ENCODE measurements at places on chromosomes 11 and 22. TPM values are rescaled to one million over a fixed set of nuclear protein-coding genes. Genes with fewer than 3 reads are reported as not detected.

The IFITM10 gene
- not detected for total RNA-seq

The RHOD gene
- 2.1 TPM for total RNA-seq

The ZMAT5 gene
- total RNA-seq, result 26.2 TPM

The RIMBP3B gene
- 0.63 TPM for total RNA-seq

The SLC5A1 gene
- not detected for total RNA-seq

The OR10D3 gene
- total RNA-seq, result not detected

DNA sequence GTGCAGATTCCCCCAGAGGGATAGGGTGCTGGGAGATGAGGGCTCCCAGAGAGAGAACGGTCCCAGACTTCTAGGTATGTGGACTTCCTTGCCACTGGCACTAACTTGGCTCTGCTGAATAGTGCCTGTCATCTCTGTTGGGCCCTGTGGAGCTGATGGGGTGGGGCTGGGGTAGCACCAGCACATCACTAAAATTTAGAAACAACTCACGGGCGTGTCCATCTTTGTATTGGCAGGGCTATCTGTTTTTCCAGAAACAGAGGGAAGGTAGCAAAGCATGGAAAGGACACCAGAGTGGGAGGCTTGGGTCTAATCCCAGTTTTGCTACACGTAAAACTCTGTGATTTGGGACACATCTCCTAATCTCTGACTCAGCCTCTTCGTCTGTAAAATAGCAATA is 25.8 kb downstream of the SWAP70 start:
- DNase-seq, result no peak

DNA sequence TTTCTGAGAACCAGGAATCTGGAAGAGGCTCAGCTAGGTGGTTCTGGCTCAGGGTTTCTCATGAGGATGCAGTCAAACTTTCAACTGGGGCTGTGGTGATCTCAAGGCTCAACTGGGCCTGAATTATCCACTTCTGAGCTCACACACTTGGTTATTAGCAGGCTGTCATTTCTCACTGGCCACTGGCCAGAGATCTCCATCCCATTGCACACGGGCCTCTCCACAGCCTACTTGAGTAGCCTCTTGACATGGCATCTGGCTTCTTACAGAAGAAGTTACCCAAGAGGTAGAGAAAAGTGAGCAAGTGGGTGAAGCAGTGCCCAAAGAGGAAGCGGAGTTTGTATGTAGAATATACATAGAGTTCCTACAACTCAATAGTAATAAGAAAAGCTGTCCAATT is 16.0 kb downstream of the CALCA start:
- no peak for DNase-seq

DNA sequence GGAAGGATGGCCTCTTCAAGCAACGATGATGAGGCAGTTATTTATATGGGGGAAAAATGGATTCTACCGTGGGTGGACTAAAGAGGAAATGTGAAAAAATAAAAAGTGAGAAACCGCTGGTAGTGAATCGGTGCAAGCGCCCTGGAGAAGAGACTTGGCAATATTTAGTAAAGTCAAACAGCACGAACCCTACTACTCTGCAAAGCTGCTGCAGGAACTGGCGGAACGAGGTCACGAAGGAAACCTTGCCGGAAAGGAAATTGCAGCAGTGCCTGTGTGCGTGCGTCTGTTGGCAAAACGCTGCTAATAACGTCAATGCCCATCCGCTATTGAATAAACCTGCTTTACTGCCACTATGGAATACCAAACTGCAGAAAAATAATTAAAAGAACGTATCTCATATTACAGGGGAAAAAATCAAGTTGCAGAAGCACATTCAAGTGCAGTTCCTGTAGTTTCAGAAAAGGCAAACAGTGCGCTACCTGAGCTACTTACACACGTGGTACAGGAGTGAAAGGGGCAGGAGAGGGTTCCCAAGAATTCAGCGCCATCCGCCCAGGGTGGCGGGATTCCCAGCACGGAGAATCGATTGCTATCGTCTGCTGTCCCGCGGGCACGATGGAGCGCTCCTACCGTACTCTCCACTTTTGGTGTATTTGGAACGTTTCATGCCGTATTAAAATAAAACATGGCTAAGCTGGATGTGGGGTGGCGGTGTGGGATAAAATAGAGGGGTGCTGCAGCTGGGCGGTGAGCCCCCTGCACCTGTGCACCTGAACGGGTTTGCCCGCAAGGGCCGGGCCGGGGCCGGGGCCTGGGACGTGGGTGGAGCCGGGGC is 585 bp upstream of the NADSYN1 start:
- no peak for DNase-seq

- no peak for DNase-seq
Measured at GRCh38 chr11:57224537-57224936, 12.5 kb downstream of the APLNR start.

DNA sequence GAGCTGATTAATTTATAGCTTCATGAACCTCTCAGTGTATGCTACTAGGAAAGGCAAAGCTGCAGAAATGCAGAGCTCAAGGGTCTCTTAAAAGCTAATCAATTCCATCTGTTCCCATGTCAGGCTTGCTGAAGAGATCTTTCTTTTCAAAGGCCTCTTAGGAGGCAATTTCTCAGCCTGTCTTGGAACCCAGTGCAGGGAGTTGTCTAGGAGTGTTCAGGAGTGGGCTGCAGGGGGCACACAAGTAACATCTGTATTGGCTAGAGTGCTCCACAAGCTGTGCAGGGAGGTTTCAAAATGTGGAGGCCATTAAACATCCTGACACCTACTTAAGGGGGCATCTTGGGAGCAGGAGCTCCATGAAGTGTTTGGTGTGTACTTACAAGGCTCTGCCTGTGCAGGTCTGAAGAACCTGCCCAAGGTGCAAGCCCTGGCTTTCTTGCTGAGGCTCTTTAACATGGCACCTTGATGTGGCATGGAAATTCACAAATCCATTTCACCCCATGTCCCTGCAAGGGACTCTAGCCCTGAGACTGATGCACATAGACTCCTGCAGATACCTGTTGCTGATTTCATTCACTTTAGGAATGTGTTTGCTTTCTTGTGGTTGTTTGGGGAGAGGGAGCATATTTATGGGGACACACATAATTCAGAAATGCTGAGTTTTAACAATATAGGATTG is 134.7 kb downstream of the ME3 start:
- DNase-seq, result no peak

DNA sequence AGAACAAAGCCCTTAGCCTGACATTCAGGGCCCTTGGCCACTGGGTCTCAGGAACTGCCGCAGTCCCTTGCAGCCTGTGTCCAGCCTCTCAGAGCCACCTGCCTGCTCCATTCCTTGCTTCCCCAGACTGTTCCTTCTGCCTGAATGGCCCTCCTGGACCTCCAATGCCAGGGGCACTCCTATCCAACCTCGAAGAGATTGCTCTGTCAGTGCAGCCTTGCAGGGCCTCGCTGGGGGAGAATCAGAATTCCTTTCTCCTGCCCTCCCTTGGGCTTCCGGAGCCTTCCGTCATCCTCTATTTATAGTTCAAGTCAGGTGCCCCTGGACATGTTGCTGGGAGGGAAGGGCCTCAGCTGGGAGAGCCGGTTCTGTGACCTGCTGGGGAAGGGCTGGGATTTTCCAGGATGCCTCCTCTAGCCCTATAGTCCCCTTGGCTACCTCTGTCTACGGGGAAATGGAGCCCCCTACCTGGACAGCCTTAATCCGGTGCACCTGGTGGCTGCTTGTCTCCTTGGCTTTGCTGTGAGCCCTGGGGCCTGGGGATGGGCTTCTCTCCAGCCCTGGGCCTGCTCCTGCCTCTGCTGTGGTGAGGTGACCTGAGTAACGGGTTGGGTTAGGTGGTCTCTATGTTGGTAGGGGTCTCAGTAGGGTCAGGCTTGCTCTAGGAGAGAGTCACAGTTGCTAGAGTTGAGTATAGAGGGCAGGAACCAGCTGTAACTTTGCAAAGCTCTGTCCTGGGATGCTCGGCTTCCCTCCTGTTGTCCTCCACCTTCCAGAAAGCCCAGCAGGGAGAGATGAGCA is 45.9 kb upstream of the SYT7 start:
- no peak for DNase-seq

DNA sequence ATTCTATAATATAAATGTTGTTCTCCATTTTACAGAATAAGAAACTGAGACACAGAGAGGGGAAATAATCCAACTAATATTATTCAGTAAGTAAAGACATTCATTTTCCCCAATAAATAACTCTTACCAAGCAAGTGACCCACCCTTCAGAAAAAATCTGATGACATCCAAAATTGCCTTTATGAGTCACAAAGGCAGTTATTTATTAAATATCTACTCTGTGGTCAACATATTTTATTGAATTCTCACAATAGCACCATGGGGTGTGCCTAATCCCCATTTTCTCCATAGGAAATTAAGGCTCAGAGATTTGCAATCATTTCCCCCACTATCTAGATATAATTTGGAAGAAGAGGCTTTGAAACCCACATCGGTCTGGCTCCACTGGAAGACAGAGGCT is 161.5 kb upstream of the ISX start:
- DNase-seq, result no peak

DNA sequence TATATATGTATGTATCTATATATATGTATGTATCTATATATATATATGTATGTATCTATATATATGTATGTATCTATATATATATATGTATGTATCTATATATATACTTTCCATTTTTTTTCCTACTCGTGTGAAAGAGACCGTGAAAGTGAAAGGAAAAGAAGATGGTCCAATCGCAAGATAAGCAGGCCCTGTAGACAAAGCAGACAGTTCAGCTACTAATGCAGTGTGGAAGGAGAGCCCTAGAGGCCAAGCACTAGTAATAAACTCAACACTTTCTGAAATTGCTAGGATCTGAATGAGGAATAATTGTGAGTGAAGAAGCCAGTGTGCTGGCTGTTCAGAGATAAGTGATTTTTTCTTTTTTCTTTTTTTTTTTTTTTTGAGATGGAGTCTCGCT is 47.2 kb downstream of the MCHR1 start:
- DNase-seq, result no peak

GRCh38 chr22:35440129-35440528 is 40.2 kb downstream of the MCM5 start:
- DNase-seq, result no peak
